ENCODE measurements at places on chromosomes 7 and 10.

DNA sequence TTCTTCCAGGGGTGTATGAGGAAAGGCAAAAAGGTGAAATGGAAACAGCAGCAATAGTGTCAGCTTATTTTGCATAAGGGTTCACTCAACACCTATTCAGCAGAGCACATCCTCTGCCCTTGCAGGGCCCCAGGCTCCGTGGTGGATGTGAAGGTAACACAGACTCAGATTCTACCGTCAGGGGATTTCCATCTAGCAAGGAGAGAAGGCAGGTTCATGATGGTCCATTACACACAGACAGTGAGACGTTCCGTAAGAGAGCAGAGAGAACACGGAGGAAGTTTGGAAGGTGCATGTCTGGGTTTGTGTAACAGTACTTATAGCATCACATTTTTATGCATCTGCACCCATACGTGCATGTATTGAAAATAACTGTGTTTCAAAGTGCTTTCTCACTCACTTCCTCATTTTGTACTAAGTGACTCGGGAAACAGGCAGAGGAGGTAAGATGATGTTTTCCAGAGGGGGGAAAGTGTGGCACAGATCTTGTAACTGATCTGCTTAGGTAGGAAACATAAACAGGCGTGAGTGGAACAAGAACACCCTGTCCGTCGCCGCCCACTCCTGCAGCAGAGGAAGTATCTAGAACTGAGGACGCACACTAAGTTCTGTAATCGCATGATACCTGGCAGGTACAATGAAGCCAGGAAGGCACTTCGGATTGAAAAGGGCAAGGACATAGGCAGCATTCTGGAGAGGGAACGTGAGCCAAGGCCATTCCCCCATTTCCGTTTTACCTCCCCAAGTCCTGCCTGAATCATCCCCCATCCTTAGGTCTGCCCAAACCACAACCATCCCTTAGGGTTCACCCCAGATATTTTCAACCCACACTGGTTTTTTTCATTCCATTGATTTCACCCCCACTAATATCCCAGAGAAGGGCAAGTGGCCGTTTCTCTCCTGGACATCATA, 1.0 kb upstream of the ENO4 start:
- no peak for DNase-seq

DNA sequence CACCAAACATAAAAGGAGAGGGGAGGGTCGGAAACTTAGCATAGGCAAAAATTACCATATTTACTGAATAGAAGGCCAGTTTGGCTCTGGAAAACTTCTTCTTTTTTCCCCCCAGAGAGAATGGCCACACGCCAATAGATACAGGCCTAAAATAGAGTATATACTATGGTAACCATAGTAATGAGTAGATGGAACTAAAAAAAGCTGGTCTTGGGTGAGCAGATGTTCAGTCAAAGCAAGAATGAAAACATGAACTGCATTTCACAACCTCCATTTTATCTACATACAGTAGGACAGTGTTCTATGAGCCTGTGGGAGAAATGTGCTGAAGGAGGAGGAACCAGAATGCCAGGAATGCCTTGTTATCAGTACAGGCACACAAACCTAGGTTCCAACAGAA, 141.7 kb upstream of the SEMA3A start:
- no peak for DNase-seq

DNA sequence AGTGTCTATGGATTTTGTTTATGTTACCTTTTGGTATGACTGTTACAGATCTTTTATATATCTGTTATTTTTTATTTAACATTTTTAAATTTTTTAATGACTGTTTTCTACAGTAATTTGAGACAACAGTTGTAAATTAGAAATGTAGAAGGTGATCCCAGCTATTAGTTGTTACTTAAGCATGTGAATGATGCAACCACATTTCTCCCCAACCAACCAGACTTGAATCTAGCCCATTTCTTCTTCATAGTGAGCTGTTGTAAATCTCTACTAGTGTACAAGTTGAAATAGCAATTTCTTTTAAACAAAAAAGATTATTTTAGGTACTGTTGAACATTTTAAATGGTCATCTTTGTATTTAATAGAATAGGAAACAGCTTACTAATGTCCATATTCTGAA, 18.0 kb downstream of the TMEM106B start:
- DNase-seq: no peak

DNA sequence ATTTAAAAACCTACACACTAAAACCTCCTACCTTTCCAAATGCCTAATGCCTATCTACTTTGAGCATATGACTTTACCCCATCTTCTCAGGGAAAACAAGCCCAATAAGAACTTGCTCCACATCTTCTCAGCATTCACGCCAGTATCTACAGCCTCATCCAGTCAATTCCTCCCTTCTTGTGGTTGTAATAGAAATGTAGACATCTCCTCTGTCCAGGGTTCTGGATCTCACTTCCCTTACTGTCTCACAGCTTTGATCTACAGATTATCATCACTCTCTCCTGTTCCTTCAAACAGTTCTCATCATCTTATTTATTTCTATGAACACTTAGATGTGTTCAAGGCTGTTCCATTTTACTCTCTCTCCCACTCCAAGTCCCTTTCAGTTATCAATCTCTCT, 70.4 kb upstream of the NOBOX start:
- no peak for DNase-seq

- no peak for DNase-seq
Measured at GRCh38 chr7:147607157-147607800, 983.3 kb upstream of the C7orf33 start.

DNA sequence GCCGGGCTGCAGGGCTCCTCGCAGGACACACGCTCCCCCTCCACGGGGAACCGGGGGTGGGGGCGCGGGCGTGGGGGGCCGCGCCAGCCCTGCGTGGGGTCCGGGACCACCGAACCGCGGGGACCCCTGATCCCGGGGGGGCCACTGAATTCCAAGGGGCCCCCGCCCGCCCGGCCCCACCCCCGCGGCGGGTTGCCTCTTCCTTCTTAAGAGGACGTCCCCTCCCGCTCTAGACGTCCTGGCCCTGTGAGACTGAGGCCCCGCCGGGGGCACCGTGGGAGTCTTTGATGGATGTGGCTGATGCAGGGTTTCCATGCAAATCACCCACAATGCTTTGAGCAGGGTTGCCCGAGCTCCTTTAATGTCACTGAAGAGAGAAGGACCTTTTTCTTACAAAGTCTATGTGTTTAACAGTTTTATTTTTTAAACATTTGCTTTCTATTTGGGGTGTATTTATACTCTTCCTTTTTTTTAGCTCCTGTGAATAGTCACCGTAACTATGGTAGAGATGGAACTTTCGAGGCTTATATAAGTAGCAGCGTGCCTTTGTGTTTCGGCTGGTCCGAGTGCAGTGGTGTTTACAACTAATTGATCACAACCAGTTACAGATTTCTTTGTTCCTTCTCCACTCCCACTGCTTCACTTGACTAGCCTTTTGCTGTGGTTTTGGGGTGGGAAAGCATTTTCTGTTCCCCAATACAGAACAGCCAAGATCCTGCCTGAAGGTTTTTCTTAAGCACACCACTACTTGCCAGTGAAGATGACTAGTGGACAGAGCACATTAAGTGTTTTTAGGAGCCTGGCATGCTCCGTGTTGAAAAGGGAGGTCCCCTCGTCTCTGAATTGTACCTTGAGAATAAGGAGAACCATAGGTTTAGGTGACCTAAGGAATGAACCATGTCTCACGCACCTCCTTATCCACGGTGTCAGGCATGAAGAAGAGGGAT, 44.8 kb downstream of the PDIA4 start:
- DNase-seq: peak; percentile 82

GRCh38 chr10:19791032-19791431, 25.2 kb upstream of the PLXDC2 start:
- no peak for DNase-seq

- no peak for DNase-seq
Measured at GRCh38 chr10:123156078-123156477, 1.9 kb downstream of the BUB3 start.

Measured in hematopoietic multipotent progenitor cell treated with erythropoietin and hydrocortisone succinate and interleukin-3 and kit ligand, for 8 days (in vitro differentiated cells).